Ascending aorta (tissue), 2 donors: ENCODE measurements at places on chromosomes 6 and 20. TPM values are rescaled to one million over a fixed set of nuclear protein-coding genes. Genes with fewer than 3 reads are reported as not detected.
A peak's percentile ranks its signal among the peaks of the same experiment; 100 is the strongest.

- H3K36me3 ChIP-seq = no peaks in the 10 kb centered on the region
- H3K4me3 ChIP-seq = no peak overlapping the region
- H3K4me1 ChIP-seq = peaks cover 3% of the 10 kb centered on the region
Observed at GRCh38 chr6:43143235-43144128, 27.6 kb upstream of the SRF start.

DNA sequence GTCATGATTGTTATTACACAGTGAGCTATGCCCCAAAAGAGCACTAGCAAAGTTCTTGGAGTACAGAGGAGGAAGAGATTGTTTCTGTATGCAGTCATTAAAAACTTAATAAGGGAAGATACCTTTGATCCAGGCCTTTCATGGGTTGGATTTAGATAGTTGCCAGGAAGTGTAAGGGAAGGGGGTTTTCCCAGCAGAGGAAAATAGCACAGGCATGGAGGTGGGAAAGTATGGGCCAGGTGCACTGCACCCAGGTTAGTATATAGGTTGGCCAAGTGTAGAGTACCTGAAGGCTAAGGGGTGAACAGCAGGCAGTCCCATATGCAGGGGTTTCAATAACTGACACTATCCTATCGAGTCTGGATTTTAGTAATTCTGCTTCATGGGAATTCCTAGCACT is 101.4 kb downstream of the SOBP start:
- H3K4me3 ChIP-seq = no peak overlapping the region
- no peaks in the 10 kb centered on the region for H3K27me3 ChIP-seq
- H3K36me3 ChIP-seq = no peaks in the 10 kb centered on the region

SIRPG gene
- not detected for total RNA-seq

DNA sequence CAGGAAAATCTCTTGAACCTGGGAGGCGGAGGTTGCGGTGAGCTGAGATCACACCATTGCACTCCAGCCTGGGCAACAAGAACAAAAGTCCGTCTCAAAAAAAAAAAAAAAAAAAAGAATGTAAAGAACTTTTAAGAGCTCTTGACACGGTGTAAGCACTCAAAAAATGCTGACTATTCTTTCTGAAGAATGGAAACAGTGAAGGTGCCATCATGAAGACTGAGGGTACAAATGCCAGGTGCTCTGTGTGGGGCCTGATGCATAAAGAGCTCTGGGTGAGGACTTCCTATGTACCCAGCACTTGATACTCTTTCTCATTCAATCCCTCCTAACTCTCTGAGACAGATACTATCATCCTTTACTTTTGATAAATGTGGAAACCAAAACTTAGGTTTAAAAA is 45.0 kb upstream of the ENPP5 start:
- DNase-seq = no peak
- H3K4me1 ChIP-seq = peaks cover 9% of the 10 kb centered on the region
- H3K27ac ChIP-seq = no peak overlapping the region
- no peaks in the 10 kb centered on the region for H3K27me3 ChIP-seq
- H3K4me3 ChIP-seq = no peak overlapping the region

CCN6 gene
- not detected for total RNA-seq

SNAP91 gene
- 0.64 TPM for total RNA-seq

DNA sequence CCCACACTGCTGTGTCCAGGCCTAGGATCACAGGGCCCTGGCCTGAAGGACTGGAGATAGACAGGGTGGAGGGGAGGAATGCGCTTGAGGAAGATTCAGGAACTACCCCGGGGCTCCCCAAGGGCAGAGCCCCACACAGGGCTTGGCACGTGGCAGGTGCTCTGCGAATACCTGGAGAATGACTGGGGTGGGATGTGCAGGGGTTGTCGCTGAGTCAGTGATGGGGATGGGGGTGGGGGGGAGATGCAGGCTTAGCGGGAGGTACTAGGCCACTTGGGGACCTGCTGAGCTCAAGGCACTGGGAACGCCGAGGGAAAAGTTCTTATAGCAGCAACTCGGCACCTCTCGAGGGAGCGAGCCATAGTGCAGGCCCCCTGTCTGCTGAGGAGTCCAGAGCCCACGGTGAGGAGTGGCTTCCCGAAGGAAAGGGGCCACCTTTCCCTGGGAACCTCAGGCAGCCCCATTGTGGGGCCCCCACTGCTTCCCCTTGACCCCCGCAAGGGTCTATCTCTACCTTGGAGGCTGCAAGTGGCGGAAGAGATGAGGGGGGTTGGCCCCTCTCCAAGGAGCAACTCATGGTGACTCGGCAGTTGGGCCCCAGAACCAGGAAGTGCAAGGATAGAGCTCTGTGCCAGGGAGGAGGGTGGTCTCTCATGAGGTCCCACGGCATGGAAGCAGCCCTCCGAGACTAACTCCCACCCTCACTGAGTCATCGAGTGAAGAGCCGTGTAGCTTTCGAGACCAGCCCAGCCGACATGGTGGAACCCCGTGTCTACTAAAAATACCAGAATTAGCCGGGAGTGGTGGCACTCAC is 33.1 kb downstream of the SRC start:
- H3K4me1 ChIP-seq = peaks cover under 1% of the 10 kb centered on the region
- DNase-seq = peak; percentile 61
- no peaks in the 10 kb centered on the region for H3K36me3 ChIP-seq

- H3K4me3 ChIP-seq = no peak overlapping the region
- no peaks in the 10 kb centered on the region for H3K36me3 ChIP-seq
- no peaks in the 10 kb centered on the region for H3K27me3 ChIP-seq
- no peak for DNase-seq
- H3K27ac ChIP-seq = no peak overlapping the region
Observed at GRCh38 chr20:51837876-51838420, 35.6 kb upstream of the SALL4 start.

GRCh38 chr6:52969359-52969758 is 25.7 kb downstream of the GSTA4 start:
- no peaks in the 10 kb centered on the region for H3K4me1 ChIP-seq
- H3K27ac ChIP-seq = no peak overlapping the region
- H3K27me3 ChIP-seq = no peaks in the 10 kb centered on the region
- no peak for DNase-seq

DNA sequence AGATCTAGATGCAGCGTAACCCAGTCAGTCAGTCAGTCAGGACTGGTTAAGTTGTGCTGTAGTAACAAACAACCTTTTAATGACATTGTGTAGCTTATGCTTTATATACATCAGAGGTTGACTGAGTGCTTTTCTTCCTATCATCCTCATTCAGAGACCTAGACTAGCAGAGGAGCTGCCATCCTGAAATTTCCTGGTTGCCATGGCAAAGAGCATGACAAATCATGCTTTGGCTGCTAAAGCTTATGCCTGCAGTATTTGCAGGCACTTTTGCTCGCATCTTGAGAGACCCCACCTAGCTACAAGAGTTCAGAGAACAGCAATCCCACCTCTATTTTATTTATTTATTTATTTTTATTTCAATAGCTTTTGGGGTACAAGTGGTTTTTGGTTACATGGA is 244.0 kb downstream of the BTBD3 start:
- no peaks in the 10 kb centered on the region for H3K36me3 ChIP-seq
- no peak for DNase-seq
- H3K4me3 ChIP-seq = no peak overlapping the region
- no peak overlapping the region for H3K27ac ChIP-seq

DNA sequence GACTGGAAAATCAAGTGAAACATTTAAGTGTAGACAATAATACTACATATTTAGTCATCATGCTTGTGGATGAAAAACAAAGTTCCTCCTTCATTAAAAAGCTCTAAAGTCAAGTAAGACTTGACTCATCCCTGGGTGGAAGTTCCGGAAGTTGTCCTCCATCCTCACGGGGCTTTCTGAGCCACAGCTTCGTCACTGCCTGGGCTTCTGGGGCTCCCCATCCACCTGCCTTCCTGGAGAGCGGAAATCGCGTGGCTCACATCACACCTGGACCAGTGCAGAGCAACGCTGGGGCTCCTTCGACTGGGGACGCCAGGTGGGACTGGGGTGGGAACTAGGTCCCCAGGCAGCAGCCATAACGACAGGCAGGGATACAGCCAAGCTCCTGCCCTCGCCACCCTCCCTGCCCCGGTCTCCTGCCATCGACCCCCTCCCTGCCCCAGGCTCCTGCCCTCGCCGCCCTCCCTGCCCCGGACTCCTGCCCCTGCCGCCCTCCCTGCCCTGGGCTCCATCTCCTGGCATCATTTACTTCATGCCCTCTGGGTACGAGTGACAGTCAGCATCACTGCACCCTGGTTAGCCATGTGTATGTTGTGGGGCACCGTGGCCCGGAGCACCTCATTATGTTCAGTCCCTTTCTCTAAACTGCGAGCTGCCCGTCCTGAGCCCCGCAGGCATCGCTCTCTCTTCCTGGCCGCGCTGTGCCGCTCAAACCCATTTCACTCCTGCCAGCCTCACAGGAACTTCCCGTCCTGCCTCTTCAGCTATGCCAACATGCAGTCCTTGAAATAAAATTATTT is 12.9 kb downstream of the THBS2 start:
- H3K4me1 ChIP-seq = peaks cover 3% of the 10 kb centered on the region
- H3K4me3 ChIP-seq = no peak overlapping the region
- no peak for DNase-seq
- H3K36me3 ChIP-seq = peaks cover 59% of the 10 kb centered on the region

SRSF12 gene
- 0.53 TPM for total RNA-seq

- no peak for DNase-seq
- H3K4me1 ChIP-seq = no peaks in the 10 kb centered on the region
- no peaks in the 10 kb centered on the region for H3K27me3 ChIP-seq
Observed at GRCh38 chr20:14553774-14554534, 216.5 kb upstream of the FLRT3 start.

- H3K4me1 ChIP-seq = no peaks in the 10 kb centered on the region
- H3K36me3 ChIP-seq = no peaks in the 10 kb centered on the region
- H3K27me3 ChIP-seq = no peaks in the 10 kb centered on the region
Observed at GRCh38 chr6:137191670-137192069, 18.2 kb upstream of the IL22RA2 start.

OR2B6 gene
- not detected for total RNA-seq

- no peak for DNase-seq
- no peak overlapping the region for H3K27ac ChIP-seq
- no peak overlapping the region for H3K4me3 ChIP-seq
- no peaks in the 10 kb centered on the region for H3K36me3 ChIP-seq
- H3K27me3 ChIP-seq = no peaks in the 10 kb centered on the region
- no peaks in the 10 kb centered on the region for H3K4me1 ChIP-seq
Observed at GRCh38 chr6:69622230-69622629, 174.6 kb downstream of the LMBRD1 start.

GRCh38 chr6:14857001-14857400 is 388.9 kb upstream of the JARID2 start:
- no peaks in the 10 kb centered on the region for H3K4me1 ChIP-seq
- no peaks in the 10 kb centered on the region for H3K36me3 ChIP-seq
- no peaks in the 10 kb centered on the region for H3K27me3 ChIP-seq

GRCh38 chr6:149118737-149119653 is 198.5 kb upstream of the TAB2 start:
- no peak overlapping the region for H3K27ac ChIP-seq
- no peak for DNase-seq
- H3K4me1 ChIP-seq = no peaks in the 10 kb centered on the region
- H3K27me3 ChIP-seq = no peaks in the 10 kb centered on the region
- H3K4me3 ChIP-seq = no peak overlapping the region
- no peaks in the 10 kb centered on the region for H3K36me3 ChIP-seq

GRCh38 chr6:129683601-129684322 is 26.2 kb downstream of the ARHGAP18 start:
- H3K4me3 ChIP-seq = no peak overlapping the region
- H3K36me3 ChIP-seq = no peaks in the 10 kb centered on the region
- no peaks in the 10 kb centered on the region for H3K27me3 ChIP-seq
- H3K27ac ChIP-seq = peak overlapping the region; percentile 81
- H3K4me1 ChIP-seq = peaks cover 11% of the 10 kb centered on the region

DNA sequence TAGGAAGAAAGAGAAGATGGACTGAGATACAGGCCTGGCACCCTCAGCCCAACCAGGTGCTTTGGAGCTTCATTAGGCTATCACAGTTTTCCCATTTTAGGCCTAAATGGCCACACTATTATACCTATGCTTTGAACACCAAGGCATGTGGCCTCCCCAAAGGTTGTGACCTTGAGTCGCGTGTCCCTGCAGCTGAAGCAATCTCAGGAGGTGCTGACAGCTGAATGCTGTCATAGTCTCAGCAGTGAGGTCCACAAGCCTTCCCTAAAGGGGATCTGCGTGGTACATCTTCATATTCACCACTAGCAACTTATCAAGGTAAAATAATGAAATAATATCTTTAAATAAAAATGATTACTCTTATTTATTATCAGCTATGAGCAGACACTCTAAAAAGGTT is 707.9 kb upstream of the NRSN1 start:
- no peaks in the 10 kb centered on the region for H3K36me3 ChIP-seq
- no peaks in the 10 kb centered on the region for H3K27me3 ChIP-seq
- H3K4me1 ChIP-seq = no peaks in the 10 kb centered on the region
- DNase-seq = no peak
- no peak overlapping the region for H3K27ac ChIP-seq

DNA sequence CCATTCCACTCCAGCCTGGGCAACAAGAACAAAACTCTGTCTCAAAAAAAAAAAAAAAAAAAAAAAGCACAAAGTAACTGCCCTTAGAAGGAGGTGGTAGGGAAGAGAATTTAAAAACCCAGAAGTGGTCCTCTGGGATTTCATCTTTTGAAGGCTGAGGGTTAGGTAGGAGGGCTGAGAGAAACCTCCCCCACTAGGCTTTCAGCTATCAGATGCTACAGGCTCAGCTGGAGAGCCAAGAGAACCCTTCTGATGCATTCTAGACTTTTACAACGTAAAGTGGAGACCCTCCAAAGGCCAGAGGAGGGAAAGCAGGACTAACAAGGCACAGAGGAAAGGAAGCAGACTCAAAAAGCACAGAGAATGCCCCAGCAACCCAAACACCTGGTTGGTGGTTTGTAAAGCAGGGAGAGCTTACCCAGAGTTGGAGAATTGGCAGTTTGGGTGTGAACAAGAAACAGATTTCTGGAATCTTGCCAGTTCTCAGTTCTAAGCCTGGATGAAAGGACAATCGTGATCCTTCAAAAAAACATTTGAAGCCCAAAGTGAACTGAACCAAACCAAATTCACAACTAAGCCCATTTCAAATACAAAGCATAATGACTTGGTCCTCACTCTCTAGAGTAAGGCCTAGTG is 23.2 kb upstream of the SPAG4 start:
- H3K4me1 ChIP-seq = no peaks in the 10 kb centered on the region
- H3K4me3 ChIP-seq = no peak overlapping the region

DNA sequence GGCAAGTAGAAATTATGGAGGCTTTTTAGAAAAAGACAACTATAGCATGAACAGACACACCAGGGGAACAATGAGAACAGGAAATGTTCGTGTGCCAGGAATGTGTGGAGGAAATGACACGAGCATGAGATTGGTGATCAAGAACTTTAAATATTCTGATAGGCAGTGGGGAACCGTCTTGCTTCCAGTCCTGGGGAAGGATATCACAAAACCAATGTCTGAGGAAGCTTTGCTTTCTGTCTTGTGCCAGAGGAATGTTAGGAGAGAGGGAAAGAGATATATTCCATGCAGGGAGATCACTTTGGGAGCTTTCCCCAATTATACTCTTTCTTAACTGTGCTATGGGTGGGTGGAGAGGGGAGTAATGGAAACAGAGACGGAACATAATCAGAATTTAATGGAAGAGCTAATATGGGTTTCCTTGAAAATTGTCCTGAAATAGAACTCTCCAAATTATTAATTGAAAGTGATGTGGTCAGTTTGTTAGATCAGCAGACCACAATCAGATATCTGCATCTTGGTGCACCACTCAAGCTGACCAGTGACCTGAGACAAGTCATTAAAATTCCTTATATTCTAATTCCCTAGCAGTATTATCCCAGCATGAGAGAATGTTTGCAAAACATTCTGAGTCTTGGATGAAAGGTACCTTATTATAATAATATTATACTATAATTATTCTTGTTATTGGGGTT is 178.2 kb downstream of the SOX4 start:
- H3K4me1 ChIP-seq = peaks cover 30% of the 10 kb centered on the region
- H3K36me3 ChIP-seq = no peaks in the 10 kb centered on the region
- H3K4me3 ChIP-seq = no peak overlapping the region
- H3K27me3 ChIP-seq = no peaks in the 10 kb centered on the region
- H3K27ac ChIP-seq = peak overlapping the region; percentile 15

FAM217A gene
- not detected for total RNA-seq

PSMB9 gene
- 42.8 TPM for total RNA-seq

TTLL9 gene
- total RNA-seq = not detected
